ENCODE measurements at places on chromosomes 3 and 15.

DNA sequence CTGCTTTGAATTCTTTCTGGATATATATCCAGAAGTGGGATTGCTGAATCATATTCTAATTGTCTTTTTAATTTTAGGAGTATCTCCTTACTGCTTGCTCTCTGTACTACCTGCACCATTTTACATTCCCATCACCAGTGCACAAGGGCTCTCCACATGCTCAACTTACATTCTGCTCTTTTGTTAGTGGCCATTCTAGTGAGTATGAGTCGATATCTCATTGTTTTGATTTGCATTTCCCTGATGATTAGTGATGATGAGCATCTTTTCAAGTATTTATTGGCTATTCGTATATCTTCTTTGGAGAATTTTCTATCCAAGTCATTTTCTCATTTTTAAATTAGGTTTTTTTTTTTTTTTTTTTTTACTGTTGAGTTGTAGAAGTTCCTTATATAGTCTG lies 29.5 kb downstream of the PFN2 start:
- DNase-seq, result no peak

DNA sequence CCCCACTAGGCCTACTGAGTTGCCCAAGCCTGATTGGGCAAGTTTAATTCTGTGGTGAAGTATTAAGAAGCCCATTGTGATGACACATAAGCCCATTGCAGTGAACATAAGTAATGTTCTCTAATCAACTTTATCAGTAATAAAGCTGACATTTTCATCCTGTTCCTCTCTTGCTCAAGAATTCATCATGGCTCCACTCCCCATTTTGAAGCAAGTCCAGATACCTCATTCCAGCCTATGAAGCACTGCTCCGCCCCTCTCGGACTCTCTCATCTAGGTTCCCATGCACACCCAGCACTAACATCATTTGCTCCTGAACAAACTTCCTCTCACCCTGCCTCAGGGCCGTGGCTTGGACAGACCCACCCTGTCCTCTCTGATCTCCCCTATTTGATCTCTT lies 10.5 kb downstream of the SHF start:
- DNase-seq, result no peak

GRCh38 chr3:14371573-14372474 lies 30.6 kb upstream of the SLC6A6 start:
- peak; percentile 9 for DNase-seq

DNA sequence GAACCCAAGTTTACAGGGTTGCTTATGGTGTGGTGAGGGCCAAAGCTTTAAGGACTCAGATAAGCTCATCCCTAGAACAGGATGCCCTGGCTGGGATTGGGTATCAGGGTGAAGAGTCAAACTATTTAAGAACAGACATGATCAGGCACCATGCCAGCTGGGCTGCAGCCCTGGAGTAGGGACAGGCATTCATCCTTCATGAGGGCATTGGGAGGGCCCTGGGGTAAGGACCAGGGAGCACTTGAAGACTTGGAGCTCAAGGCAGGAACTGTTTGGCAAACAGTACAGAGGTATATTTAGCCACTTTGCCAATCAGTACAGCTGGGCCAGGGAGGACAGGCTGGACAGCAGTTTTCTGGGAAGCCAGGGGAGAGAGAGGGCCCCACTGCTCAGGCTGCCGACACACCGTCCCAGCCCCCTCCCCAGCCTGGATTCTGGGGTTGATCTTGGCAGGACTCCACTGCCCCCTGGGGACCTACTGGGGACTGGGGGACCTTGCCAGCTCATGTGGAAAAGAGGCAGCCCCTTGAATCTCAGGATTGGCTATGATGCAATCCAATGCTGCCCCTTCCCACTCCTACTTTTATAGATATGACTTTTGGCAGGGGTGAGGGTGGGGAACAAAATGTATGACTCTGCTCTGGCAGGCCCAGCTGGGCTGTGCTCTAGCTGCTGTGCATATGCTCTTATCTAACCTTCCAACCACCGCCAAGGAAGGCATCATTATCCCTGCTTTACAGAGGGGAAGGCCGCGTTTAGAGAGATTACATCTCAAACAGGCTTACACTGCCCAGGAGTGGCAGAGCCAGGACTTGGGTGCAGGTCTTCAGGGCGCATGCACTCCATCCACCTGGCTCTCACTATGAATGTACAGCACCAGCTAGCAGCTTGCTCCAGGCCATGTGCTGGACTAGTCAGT lies 2.3 kb downstream of the PLA2G4E start:
- no peak for DNase-seq

DNA sequence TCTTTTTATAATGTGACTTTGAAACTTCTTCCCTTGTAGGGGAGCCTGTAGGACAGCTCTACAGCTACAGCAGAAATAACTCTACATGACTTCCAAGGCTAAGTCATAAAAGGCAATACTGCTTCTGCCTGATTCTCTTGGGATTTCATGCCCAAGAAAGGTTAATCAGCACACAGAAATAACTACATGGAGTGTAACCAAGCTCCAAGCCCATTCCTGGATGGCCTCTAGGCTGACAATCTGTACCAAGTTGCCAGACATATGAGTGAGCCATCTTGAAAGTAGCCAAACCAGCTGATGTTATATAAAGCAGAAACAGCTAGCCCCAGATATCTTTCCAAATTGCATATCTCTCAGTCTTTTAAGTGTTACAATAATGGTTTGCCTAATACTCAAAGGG lies 75.8 kb upstream of the OSTN start:
- DNase-seq, result no peak
